ENCODE measurements at places on chromosomes 5 and 9.

GRCh38 chr9:93598647-93599241 is 22.4 kb downstream of the PHF2 start:
- DNase-seq = no peak

DNA sequence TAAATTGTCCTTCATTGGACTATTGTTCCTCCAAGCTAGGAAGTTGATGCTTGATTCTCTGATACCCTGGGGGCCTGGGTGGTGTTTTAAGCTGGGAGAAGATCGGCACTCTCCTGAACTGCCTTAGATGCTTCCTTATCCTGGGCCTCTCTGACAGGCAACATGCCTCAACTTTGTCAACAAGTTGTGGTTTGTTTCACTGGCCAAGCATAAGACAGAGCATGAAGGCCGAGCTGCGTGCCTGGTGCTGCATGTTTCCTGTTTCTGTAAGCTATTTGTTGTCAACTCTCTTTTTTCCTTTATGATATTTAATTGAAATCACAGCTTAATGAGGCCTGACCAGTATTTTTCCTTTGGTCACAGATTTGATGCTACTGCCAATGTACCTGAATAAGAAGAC is 187.6 kb upstream of the TNC start:
- DNase-seq = no peak

DNA sequence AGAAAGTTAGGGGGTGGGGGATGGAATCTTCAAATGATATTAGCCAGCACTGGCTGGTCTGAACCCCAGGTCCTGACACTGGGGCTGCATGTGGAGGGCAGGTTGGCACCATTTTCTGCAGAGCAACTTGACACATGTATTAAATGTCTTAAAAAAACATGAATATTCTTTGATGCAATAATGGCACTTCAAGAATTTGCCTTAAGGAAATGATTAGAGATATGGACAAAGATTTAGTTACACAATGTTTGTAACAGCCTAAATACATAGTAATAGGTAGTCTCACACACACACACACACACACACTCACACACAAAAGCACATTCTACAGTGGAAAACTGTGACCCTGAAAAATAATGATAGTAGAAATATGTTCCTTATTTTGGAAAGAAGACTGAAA is 3.6 kb downstream of the SVEP1 start:
- no peak for DNase-seq

DNA sequence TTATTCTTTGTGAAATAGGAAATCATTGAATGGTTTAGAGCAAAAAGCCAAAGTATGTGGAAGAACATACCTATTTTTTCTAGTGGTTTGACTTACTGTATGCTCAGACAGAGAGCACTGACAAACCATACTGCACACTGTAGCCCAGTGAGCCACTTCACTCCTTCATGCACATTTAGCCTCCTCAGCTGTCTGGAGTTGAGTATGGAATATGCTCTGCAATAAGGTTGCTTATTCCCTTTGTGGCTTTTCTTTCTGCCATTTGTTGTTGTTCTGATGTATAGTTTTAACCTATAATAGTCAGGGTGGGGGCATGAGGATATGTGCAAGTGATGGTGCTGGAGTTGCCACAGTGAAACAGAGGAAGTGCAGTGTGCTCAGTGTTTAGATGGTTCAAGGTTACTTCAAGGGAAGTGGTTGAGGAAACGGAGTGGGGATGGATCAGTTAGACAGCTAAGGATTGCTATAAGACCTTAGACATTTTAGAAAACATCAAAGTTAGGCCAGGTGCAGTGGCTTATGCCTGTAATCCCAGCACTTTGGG is 100.7 kb downstream of the CDC42SE2 start:
- DNase-seq = no peak

All from D721Med (cell line).